Endodermal cell (in vitro differentiated cells): ENCODE measurements at places on chromosomes 1 and 21.

DNA sequence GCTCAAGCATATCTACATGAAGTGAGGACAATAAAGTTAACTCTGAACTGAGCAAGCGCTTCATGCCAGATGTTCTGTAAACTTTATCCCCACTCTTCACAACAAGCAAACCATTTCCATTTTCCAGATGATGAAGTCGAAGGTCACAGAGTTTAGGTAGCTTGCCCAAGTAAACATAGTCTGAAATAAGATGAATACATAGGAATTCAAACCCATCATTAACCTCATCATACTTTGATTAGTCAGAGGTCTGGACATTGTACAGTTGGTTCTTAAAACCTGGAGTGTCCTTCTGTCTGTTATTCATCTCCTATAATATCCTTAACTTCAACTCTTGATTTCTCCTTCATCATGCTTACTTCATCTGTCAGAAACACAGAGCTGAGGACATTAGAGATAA lies 180.3 kb upstream of the C8B start:
- no peak for DNase-seq

- DNase-seq = peak; percentile 90
Observed at GRCh38 chr1:4755301-4755845, 101.0 kb downstream of the AJAP1 start.

- no peak for DNase-seq
Observed at GRCh38 chr1:221907166-221907932, 165.5 kb upstream of the DUSP10 start.

DNA sequence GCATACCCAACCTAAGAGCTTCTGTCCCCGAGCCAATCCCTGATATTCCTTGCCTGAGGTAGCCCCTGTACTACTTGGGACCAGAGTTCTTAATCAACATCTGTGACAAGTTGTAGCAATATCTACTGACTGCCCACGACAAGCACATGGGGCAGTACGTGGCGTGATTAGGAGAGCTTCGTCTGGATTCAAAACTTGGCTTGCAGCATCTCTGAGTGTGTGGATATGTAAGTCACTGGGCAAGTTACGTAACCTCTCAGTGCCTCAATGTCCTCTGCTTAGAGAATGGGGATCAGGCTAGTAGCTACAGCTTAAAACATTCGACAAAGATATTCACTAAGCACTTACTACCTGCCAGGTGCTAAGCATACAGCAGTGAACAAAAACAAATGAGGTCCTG lies 5.0 kb downstream of the HSPG2 start:
- no peak for DNase-seq

- no peak for DNase-seq
Observed at GRCh38 chr1:220684890-220685289, 5.3 kb upstream of the C1orf115 start.

DNA sequence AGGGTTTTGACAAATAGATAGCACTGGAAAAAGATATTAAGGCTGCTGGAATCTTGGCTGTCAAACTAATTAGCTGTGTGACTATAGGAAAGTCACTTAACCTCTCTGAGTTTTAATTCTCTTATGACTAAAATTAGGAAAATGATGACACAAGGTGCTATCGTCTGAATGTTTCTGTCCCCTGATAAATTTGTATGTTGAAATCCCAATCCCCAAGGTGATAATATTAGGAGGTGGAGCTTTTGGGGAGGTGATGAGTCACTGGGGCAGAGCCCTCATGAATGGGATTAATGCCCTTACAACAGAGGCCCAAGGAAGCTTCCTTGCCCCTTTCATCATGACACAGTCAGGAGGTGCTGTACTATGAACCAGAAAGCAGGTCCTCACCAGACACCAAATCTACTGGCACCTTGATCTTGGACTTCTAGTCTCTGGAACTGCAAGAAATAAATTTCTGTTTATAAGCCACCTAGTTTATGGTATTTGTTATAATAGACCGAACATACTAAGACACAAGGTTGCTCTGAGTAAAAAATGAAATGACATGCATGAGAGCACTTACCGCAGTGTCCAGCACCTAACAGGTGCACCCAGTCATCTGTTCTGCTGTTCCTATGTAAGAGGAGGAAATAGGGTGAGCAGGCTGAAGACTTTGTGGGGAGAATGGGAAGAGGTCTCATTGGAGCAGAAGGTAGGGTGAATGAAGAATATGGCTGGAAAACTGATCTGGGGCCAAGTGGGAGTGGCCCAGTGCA lies 26.3 kb upstream of the DISP1 start:
- DNase-seq = no peak

DNA sequence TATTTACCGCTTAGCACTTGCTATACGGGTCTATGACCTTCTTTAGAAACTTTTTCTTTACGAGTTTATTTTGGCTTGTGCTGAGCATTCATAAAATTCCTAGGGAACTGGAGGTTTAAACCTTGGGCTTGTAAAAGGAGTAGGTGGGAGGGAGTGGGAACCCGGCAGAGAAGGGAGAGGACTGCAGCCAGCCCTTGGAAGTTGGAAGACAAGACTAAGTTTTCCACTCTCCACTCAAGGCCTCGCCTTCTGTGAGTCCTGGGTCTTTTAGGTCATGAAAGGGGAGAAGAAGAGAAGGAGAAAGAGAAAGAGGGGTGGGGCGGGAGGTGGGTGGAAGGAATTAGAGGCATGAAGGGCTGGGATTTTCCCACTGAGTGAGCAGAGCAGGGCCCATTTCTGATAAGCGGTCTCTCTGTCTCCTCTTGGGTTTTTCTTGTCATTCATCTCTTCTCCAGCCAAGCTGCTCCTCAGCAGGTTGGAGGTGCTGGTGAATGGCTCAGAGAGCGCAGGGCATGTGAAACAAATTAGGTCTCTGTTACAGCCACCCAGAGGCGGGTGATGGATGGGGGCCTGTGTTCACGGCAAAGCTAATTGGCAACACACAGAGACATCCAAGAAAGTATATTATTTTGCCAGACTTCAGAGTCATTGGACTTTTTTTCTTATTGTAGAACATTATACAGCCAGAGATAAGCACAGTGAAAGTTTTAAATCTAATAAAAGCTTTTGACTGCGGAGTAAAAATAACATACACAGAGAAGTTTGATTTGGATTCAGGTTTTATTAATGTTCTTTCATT lies 247.3 kb downstream of the FOXD2 start:
- DNase-seq = peak; percentile 46

GRCh38 chr1:150567341-150567716 lies 12.1 kb downstream of the MCL1 start:
- peak; percentile 51 for DNase-seq

DNA sequence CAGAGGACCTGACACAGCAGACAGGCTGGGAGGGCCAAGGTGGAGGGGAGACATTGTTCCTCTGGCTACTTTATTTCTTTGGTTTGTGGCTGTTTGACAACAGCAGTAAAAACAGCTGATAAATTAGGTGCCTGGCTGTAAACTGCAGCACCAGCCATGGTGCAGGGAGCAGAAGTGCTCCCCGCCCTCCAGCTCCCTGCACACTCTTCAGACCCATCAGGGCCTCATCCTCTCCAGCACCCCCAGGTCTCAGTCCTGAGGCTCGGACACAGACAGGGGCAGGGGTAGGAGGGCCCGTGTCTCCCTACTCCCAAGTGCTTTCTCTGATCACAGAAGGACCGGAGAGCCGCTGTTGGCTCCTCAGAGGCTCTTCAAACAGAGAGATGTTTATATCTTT lies 17.7 kb upstream of the LRRN2 start:
- DNase-seq = no peak

DNA sequence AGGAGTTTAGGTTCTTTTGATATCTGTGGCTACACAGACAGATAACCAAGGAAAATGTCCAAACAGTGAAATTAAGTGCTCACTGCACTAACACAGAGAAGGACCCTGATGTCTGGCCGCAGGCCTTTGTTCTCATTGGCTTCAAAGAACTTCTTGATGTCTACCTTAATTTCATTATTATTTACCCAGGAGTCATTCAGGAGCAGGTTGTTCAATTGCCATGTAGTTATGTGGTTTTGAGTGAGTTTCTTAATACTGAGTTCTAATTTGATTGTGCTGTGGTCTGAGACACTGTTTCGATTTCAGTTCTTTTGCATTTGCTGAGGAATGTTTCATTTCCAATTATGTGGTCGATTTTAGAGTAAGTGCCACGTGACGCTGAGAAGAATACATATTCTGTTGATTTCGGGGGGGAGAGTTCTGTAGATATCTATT lies 15.2 kb upstream of the LGALS8 start:
- DNase-seq = no peak

DNA sequence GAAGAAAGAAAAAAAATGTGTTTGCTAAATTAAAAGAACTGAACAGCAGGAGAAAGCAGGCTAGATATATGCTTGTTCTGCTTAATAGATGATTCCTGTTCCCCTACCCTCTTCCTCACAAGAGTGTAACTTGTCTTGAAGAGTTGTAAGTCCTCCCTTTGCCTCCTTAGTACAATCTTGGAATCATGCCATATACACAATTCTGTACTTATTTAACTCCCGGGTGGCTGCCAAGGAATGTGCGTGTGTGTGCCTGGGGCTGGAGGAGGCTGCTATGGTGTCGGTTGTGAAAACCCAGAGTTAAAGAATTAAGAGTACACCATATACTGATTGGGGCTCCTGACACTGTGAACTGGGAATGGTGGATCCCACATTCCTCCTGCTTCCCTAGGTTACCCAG lies 194.2 kb downstream of the SIPA1L2 start:
- no peak for DNase-seq

DNA sequence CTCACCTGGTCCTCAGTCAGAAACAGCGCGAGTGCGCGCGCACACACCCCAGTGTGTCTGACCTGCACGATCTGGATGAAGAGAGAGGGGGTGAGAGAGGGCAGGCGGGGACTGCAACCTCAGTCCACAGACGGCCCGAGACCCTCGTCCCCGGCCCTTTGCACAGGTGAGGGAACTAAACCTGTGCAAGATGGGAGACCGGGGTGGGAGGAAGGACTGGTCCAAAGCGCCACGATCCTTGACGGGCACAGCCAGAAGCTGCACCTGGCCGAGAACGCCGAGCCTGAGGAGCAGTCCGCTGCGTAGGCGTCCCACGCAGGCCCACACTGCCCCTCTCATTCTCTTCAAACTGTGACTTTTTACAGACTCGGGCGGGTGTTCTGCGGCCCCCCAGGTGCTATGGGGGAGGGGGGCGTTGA lies 519 bp upstream of the IQCC start:
- DNase-seq = no peak

DNA sequence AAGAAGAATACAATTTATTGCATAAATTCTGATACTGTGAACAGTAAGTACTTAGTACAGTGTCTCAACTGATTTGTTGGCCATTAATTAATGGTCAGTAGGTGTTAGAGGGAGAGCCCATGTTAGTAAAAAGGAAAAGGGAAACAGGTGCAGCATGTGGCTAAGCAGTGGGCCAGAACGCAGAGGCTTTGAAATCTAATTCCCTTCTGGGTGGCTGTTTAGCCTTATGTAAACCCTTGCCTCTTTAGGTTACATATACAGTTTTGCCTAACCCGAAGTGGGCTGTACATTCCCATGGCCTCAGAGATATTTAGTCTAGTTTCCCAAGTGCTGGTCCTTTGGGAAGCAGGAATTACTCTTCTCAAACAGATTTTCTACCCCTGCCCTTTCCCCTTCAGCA lies 43.5 kb upstream of the BCL9 start:
- no peak for DNase-seq

DNA sequence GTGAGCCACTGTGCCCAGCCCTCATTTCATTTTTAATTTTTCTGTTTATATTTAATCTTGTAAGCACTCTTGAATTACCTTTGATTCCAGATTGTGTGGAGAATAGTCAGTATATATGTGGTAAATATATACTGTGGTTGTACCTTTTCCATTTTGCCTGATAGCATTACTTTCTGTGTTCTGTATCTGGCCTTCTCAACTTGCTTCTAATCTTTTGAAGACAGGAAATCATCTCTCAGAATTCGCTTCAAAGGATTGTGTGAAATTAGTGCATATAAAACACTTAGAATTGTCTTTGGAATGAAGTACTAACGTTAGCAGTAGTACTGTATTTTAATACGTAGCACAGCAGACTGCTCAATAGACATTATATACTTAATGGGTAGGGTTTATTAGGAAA lies 37.9 kb downstream of the PPP2R5A start:
- DNase-seq = no peak

DNA sequence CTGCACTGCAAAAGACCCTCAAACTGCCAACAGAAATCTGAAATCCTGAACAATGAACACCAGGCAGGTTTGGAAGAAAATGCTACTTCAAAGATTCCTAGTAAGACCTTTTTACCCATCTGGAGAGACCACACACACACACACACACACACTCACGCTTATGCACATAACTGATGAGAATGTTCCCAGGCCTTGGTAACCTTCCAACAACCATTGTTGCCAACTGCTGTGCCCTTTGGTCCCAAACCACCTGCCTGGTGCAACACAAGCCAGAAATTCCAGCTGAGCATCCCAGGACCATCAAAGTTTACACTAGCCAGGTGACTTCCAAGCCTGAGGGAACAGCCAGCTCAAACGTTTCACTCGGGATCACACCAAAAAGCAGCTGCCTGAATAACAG lies 56.9 kb downstream of the SEC16B start:
- DNase-seq = no peak

- DNase-seq = no peak
Observed at GRCh38 chr1:119674835-119675289, 26.8 kb upstream of the ZNF697 start.

DNA sequence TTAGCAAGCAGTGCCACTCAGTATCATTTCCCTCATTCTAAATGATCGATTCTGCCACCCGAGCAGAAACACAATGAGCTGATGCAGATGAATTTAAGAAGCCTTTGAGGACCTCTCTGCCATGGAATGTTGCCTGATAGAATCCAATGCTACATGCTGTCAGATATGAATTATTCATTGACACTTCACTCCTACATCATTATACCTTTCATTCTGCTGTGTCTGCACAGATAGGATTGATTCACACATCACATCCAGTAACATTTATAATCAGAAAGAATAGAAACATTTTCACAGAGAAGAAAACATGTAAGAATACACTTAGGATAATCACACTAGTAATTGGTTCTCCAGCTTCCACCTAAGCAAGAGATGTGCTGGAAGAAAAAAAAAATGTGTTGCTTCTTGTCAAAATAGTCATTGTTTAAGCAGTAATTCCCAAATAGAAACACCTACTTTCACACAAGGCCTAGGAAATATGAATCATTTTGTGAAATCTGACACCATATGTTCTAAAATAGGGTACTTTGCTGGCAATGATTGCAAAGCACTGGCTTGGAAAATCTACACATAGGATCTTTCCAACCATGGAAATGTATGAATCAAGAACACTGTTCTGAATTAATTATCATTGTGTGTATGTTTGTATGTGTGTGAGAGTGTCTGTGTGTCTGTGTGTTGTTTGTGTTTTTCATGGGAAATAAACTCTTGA lies 110.1 kb downstream of the GRIK1 start:
- no peak for DNase-seq
